ENCODE measurements at places on chromosomes 13 and 19.

GRCh38 chr13:74550039-74550438 lies 415.8 kb upstream of the KLF12 start:
- no peak for DNase-seq

- no peak for DNase-seq
Observed at GRCh38 chr13:72514146-72514545, 213.3 kb downstream of the MZT1 start.

DNA sequence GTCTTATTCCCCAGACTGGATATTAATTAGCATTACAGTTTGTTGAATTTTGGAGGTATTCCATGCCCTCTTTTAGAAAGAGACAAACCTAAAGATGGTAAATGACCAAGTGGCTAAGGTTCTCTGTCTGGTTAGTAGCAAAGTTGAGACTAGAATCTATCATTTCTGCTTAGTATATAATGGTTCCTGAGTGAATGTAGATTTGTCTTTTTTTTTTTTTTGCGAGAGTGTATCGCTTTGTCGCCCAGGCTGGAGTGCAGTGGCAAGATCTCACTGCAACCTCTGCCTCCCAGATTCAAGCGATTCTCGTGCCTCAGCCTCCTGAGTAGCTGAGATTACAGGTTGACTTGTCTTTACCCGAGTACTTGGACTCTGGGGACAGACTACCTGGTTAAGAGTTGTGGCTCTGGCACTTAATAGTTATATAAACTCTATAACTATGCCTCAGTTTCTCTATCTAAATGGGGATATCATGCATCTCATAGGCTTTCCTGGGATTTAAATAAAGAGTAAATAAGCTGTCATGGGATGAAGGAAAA lies 2.7 kb downstream of the NAA16 start:
- no peak for DNase-seq

- DNase-seq, result no peak
Observed at GRCh38 chr19:3366753-3367627, 607 bp downstream of the NFIC start.

DNA sequence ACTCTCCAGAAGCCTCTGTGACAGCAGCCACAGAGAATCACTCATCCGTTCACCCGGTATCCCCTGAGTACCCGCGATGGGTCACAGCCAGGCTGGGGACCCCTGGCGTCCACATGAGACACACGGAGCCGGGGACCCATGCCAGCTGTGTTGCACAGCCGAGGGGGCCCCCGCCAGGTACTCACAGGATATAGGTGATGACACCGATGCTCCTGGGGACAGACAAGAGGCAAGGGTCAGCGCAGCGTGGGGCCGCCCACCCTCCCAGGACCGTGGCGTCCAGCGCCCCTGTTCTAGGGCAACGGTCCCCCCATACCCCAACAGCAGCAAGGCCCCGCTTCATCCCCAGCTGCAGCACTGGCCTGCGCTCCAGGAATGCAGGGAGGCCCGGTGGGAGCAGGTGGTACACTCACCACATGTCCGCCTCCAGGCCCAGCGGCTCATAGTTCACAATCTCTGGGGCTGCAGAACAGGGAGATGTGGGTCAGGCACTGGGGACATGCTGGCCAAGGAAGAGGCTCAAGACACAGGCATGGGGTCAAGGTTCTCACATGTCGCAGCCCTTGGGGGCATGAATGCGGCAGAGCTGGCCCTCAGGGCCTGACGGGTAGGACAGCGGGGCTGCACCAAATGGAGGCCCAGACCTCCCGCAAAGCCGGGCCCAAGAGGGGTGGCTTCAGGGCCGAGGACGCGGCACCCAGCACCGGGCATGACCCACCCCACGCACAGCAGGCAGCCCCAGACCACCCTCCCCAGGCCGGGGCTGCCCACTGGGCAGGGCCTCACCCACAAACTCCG lies 7.2 kb downstream of the DAPK3 start:
- no peak for DNase-seq

GRCh38 chr19:51207747-51208146 lies 17.1 kb upstream of the CD33 start:
- no peak for DNase-seq

GRCh38 chr19:1775951-1776605 lies 22.8 kb downstream of the ONECUT3 start:
- no peak for DNase-seq

DNA sequence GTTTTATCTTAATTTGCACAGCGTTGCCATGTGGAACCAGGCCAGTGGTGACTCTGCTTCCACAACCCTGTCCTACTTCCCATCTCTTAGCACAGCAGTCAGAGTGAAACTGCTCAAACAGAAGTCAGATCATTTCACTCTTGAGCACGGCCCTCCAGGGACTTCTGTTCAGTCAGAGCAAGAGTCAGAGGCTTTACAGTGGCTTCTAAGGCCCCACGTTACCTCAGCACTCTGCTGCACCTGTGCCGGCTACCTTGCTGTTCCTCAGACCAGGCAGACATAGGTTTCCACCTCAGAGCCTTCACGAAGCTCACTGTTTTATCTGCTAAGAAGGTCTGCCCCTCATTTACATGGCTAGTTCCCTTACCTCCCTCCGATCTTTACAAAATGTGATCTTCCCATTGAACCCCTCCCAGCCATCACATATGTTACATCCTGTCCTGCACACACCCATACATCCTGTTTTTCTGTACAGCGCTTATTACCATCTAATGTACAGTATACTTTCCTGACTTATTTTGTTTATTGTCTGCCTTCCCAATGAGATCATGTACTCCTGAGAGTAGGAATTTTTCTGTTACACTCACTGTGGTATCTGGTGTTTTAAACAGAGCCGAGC lies 41.6 kb downstream of the TM9SF2 start:
- no peak for DNase-seq

GRCh38 chr13:45331123-45331619 lies 9.8 kb downstream of the TPT1 start:
- DNase-seq, result no peak

- DNase-seq, result no peak
Observed at GRCh38 chr13:108195146-108195545, 20.2 kb downstream of the LIG4 start.

DNA sequence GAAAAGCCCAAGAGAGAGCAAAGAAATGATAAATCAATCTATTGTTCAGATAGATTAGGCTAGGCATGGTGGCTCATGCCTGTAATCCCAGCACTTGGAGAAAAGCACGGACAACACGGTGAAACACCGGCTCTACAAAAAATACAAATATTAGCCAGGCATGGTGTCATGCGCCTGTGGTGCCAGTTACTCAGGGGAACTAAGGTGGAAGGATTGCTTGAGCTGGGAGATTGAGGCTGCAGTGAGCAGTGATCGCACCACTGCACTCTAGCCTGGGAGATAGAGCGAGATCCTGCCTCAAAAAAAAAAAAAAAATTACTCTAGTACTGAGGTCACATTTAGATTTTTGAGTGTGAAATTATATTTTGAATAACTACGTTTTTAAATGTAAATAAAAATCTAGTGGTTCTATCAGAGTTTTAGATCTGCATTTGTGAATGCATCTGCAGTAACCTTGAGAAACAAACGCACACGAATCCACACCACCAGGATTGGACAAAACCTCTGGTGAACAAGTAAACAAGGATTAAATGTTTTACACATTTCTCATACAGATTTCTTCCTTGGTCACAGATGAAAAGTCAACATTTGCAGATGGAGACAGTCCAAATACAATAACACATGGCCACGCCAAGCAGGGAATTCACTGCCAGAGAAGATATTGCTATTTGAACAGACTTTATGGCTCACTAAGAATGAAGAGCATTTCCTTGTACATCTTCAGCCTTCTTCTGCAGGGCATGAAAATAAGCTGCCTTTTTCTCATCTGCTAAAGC lies 917.6 kb downstream of the PCDH9 start:
- no peak for DNase-seq

DNA sequence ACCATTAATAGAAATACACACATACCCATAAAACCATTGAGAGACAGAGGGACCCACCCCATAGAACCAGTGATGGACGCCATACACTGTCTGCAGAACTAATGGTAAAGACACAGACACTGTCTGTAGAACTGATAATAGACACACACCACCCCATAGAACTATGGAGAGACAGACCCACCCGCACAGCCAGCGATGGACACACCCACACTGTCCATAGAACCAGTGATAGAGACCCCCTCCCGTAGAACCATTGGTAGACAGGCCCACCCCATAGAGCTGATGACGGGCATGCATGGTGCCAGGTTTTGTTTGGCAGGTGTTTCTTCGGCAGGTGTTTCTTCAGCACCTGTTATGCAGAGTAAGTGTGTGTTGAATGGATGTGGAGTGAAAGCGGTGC lies 88.3 kb upstream of the TEX29 start:
- no peak for DNase-seq

DNA sequence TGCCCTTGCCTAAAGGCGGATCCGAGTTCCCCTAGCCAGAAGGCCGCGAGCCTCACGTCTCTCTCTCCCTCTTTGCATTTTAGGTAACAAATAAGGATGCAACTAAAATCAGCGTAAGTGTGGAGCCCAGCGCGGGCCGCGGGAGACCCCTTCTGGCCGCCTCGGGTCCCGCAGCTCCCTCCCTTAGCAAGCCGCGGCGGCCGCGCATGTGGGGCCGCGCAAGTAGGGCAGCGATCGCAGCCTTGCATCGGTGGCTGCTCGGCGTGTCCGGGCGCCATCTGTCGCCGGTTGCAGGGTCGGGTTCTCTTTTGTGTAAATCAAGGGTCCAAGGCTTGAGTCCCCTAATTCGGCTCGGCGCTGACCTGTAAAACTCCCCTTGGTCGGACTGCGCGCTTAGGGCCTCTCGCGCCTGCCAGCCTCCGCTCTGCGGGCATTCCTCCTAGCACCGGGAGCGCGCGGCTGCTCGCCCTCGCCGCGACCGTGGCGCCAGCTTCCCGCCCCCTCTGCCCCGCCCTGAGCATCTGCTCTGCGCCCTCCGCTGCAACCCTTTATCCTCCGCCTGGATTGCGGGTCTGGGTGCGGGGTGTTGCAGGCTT lies 2.7 kb downstream of the VSTM2B start:
- DNase-seq, result peak; percentile 76

DNA sequence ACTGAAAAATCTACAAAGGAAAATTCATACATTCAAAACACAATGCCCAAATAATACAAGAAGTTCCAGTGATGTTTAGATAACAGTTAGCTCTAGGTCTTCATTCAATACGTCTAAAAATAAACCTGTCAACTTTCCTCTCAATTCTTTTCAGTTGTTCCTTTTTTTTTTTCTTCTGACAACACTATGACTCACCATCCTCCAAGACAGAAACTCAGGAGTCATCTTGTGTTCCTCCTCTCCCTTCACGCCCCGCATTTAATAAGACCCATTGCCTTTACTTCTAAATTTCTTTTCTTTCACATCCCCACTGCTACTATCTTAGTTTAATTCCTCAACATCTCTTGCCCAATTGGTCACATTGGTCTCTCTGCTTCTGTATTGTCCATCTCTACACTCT lies 759.9 kb downstream of the GPC5 start:
- DNase-seq, result no peak

- no peak for DNase-seq
Observed at GRCh38 chr13:73073050-73073449, 14.2 kb downstream of the KLF5 start.

- DNase-seq, result no peak
Observed at GRCh38 chr13:35797991-35798390, 321.5 kb upstream of the MAB21L1 start.

GRCh38 chr13:46569456-46569855 lies 16.5 kb downstream of the LRCH1 start:
- DNase-seq, result no peak

DNA sequence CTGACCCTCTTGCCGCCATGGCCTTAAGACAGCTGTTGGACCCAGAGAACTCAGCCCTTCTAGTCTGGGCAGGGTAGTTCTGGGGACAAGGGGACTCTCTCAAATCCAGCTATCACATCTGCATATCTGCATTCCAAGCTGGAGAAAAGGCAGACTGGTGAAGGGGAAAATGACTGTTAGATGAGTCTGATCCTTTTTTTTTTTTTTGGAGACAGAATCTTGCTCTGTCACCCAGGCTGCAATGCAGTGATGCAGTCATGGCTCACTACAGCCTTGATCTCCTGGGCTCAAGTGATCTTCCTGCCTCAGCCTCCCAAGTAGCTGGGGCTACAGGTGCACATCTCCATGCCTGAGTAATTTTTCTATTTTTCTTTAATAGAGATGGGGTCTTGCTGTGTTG lies 114.3 kb downstream of the SIPA1L3 start:
- no peak for DNase-seq

- DNase-seq, result no peak
Observed at GRCh38 chr13:47892374-47892773, 108.7 kb downstream of the SUCLA2 start.

DNA sequence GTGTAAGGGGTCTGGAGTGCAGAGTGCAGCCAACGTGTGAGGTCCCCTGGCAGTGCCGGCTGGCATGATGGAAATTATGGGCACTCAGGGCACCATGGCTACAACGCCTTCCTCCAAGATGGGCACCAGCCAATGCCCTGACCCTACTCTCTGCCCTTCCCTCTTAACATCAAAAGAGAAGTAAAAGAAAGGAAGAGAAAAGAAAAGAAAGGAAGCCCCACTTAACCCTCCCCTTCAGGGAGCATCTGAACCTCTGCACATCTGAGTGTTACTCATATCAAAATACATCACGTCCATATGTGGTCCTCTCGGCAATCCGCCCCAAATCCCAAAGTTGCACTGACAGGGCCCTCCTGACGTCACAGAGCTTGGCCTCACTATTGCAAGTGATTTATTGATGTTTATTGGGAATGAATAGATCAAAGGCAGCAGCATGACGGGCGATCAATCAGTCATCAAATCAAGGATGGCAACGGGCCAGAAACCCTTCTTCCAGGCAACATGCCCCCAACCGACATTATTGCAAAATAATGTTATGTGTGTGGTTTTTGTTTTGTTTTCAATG lies 1.3 kb downstream of the TSHZ3 start:
- DNase-seq, result no peak

DNA sequence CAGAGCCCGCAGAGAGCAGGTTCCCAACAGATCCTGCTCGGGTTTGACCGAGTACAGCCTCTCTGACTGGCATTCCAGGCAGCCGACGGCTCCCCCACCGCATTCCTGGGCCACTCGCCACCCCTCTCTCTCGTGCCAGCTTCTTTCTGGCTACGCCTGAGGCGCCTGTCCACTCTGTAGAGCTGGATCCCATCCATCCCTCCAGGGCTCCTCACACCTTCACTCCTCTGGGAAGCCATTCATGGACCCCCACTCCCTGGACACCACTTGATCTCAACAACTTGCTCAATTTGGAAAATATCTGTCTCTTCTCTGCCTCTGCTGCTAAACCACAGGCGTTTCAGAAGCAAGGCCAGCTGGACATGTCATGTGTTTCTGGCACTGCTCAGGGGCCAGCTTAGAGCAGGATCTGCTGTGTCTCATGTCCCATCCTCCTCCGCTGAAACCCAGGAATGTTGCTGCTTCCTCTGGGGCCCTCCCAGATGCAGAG lies 30.6 kb upstream of the ATP1A3 start:
- no peak for DNase-seq

- DNase-seq, result no peak
Observed at GRCh38 chr13:100887729-100888151, 213.1 kb upstream of the TMTC4 start.

Data from neural crest cell (in vitro differentiated cells).